HS-27A (cell line): ENCODE measurements at places on chromosomes 5 and 9.

- DNase-seq, result no peak
These were observed 297.0 kb downstream of the MAN2A1 start for GRCh38 chr5:109986726-109987125.

GRCh38 chr5:760363-761058 is 24.0 kb downstream of the ZDHHC11B start:
- DNase-seq, result no peak

- DNase-seq, result no peak
These were observed 27.1 kb downstream of the PFDN1 start for GRCh38 chr5:140275837-140276236.

GRCh38 chr5:93088592-93089389 is 492.2 kb downstream of the NR2F1-AS1 start:
- no peak for DNase-seq

GRCh38 chr5:61322738-61323725 is 9.0 kb upstream of the ZSWIM6 start:
- DNase-seq, result no peak

DNA sequence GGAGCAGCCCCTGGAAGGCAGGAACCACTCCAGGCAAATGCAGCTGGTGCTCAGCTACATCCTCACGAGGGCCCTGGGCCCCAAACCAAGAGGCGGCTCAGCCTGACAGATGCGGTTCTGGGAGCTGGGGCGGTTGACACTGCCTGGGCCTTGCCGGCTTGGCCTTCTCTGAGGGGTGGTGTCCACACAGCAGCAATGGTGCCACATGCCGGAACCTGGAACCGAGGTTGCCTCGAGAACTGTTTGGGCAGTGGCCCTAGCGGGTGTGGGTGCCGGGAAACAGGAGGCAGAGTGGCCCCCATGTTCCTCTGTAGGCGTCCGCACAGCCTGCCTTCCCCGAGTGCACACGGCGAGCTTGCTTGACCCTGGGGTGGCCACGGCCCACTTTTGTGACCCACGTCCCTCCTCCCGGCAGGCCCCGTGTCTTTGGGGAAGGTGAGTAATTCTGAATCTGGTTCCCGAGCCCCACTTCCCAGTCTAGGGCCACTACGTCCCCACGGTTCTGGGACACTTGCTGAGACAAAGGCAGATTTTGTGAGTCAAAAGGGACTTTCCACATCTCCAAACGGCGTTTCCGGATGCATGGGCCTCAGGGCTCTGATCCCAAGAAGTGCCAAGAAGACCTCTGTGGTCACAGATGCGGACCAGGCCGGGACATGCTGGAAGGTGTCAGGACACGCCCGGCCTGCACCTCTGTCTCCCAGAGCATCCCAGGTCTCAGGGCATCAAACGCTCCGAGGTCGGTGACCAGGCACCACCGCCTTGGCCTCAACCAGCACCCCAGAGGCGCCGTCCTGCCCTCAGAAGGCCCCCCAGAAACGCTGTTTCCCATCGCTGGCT is 27.7 kb upstream of the SLC12A7 start:
- DNase-seq, result no peak

- peak; percentile 33 for DNase-seq
These were observed 583.4 kb downstream of the ACTL7B start for GRCh38 chr9:108272349-108272899.

GRCh38 chr5:107968406-107968843 is 297.7 kb upstream of the EFNA5 start:
- DNase-seq, result peak; percentile 14
